Left ventricle myocardium superior (tissue), 1 donor: ENCODE measurements at places on chromosomes 3 and 15.

GRCh38 chr3:127374086-127375010 lies 86.5 kb upstream of the PRR20G start:
- no peak for DNase-seq

GRCh38 chr3:111936191-111936841 lies 42.5 kb upstream of the ABHD10 start:
- no peak for DNase-seq

DNA sequence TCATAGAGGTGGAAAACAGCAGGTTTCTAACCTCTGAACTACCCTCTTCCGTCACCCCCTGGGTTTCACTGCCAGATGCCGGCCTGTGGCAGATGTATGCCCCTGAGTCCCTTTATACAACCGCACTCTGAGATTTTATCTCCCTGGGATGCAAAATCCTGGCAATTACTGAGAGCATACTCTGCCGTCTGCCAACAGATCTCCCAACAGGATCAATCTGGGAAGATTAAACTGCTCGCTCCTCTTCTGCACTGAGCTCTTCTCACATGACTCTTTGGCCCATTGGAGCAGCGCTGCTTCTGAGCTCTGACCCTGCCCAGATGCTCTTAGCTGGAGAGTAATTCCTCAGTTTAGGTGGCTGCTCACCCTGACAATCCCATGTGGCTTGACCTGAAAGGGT lies 133.2 kb downstream of the LIPC start:
- no peak for DNase-seq

- no peak for DNase-seq
Observed at GRCh38 chr3:60990442-60990730, 260.9 kb downstream of the FHIT start.

GRCh38 chr15:81091889-81092558 lies 42.0 kb upstream of the CFAP161 start:
- DNase-seq: no peak

GRCh38 chr15:85693277-85693676 lies 101.4 kb downstream of the KLHL25 start:
- no peak for DNase-seq
